Nucleus accumbens (tissue), 56 donors: ENCODE measurements at places on chromosomes 4 and X.

GRCh38 chr4:5707778-5708448 lies 446 bp downstream of the EVC2 start:
- no peak for DNase-seq

DNA sequence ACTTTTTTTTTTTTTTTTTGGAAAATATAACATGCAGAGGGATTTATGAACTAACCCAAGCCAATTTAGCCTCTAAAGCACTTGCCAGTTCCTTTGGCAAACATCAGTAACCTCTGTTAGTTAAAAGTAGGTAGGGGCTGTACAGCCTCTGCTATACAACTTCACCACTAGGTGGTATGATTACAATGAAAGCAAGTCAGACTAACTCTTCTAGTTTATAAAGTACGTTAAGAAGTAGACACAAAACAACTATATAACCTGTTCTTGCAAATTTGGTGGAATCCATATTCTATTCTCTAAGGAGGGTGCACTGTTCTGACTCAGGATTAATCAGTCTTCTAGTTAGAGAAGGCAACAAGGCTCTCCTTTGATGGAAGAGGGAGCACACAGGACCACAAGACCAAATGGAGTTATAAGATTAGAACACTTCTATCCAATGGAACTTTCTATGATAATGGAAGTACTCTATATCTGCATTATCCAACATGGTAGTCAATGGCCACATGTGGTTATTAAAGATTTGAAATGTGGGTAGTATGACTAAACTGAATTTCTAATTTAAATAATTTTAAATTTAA lies 12.8 kb downstream of the AIMP1 start:
- no peak for DNase-seq

- no peak for DNase-seq
These were observed 13.8 kb upstream of the UVSSA start for GRCh38 chr4:1333256-1333655.

- no peak for DNase-seq
These were observed 283.6 kb downstream of the RPA4 start for GRCh38 chrX:97167333-97167732.

DNA sequence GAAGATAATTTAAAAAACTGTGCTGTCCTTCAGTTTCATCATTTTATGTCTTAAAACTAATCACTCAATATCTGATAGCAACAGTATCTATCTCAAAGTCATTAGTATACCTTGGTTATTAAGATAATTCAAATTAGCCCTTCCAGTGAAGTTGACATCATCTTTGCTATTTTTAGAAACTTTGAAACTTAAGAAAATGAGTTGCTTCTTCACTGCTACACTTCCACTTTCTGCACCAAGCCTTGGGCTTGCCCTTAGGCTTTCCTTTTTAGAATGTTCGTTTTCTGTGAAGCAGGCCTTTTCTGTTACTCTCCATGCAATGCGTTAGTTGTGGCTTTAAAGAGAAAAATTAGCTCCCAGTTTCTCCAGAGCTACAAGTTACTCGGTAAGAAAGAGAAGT lies 4.4 kb upstream of the VAMP7 start:
- no peak for DNase-seq

DNA sequence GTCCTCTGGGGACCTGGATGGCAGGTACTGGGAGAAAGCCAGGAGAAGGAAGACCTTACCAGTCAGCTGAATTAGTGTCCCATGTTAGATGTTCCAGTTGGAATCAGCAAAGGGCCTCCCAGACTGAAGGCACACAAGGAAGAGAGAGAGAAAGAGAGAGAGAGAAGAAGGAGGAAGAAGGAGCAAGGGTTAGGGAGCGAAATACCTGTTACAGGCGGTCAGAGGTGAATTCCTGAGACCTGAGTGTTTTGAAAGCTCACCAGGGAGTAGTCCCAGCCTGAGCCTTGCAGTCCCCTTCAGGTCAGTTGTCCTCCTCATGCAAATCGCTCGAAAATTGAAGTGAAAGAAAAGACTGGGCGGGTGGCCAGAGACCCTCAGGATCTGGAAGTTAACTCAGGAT lies 60.3 kb downstream of the USP11 start:
- DNase-seq = no peak

- DNase-seq = no peak
These were observed 28.1 kb downstream of the SLC30A9 start for GRCh38 chr4:42018451-42018850.

DNA sequence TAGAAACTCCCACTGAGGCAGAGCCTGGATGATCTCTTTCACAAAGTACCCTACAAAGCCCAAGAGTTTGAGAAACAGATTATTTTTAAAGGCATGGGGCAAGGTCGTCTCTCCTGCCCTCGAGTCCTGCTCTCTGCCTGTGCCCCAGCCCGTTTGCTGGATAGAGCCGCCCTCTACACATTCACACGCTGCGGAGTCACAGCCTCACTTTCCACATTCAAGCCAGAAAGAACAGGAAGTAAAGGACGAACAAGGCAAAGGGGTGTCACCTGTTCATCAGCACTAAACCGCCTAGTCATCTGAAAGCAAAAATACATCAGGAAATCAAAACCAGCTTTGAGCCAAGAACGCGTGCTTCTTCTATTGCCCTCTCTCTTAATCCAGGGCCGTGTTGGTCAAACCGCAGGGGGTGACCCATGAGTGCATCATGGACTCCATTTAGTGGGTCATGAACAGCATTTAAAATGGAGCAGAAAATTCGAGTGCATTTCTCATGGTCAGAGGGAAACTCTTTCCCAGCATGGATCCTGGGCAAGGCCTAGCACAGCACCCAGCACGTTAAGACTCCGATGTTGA lies 83.4 kb downstream of the PHKA2 start:
- no peak for DNase-seq

DNA sequence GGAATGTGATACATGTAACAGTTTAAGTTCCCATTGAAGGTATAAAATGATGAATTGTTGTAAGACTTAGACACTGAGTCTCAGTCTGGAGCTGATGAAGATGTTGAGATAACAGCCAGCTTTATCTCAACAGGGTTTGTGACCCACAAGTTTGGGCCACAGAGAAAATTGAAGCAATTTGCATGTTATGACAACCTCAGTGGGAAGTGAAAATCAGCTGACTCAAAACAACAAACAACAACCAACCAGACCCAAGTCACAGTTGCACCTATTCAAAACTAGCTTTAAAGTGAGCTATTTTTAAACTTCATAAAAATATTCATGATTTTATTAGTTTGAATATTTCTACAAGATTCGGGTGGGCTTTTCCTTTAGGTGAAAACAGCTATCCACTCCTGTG lies 8.0 kb downstream of the SFRP2 start:
- DNase-seq = no peak

GRCh38 chrX:39445336-39445735 lies 644.1 kb downstream of the MID1IP1 start:
- DNase-seq = no peak

- no peak for DNase-seq
These were observed 170.1 kb upstream of the ATOH1 start for GRCh38 chr4:93658443-93658842.

GRCh38 chr4:151436093-151436518 lies 27.1 kb downstream of the FHIP1A start:
- no peak for DNase-seq

DNA sequence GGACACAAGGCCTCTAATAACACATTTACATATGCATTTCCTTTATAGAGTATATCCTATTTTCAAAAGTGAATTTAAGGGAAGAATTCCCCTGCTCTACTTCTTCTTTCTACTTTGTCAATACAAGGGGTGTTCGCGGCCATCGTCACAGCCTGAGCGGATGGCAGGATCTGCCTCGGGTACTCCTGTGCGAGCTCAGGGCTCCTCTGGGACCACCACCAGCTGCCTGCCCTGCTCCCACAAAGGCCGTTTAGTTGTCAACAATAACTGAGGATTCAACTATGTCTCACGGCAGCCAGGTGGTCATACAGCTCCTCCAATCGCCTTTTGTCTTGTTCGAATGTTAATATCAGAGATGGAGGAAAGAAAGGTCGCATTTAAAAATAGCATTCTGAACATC lies 228.2 kb upstream of the TENM3 start:
- no peak for DNase-seq

- no peak for DNase-seq
These were observed 106.7 kb upstream of the DGKK start for GRCh38 chrX:50577326-50577725.

- DNase-seq = no peak
These were observed 40.9 kb upstream of the EOLA2 start for GRCh38 chrX:149979126-149979644.

DNA sequence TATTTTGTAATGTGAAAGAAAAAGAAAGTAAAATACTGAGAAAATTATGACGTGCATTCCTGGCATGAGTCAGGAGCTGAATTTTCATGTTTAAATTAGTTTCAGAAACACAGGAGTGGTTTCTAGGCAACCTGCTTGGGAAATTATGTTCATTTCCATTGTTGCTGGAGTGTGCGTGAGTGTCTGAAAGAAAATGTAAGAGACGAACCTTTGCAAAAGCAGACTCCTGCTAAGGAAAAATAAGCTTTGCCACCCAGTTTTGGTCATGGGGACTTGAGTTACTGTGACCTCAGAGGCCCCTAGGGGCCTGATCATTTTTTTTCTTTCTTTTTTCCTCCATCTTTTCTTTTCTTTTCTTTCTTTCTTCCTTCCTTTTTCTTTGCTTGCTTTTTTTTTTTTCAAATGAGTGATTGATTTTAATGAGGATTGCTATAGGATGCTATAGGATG lies 18.8 kb upstream of the CHRNA9 start:
- DNase-seq = no peak

DNA sequence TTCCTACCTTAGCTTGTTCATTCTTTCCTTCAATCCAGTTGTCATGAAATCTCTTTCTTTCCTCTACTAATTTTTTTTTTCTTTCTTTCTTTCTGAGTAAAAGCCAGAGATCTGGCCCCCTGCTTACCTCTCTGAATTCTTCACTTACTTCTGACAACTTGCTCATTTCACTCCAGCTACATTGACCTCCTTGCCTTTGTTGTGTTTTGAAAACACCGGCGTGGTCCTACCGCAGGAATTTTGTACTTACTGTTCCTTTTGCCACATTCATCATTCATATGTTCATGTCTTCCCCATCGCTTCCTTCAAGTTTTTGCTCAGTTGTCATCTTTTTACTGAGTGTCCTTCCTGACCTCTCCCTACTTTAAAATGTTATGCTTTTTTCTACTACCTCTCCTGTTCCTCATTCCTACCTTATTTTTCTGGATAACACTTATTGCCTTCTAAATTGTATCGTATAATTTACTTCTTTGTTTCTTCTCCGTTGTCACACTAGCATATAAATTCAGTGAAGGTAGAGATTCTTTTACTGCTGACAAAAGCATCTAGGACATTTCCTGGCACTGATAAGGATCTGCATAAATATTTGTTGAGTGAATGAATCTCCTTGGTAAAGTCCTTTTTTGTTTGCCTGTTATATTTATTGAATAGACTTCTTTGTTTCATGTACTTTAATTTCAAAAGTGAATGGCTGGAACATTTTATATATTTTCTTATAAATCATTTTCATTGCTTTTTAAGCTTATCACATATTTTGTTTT lies 74.4 kb downstream of the NFKB1 start:
- no peak for DNase-seq

DNA sequence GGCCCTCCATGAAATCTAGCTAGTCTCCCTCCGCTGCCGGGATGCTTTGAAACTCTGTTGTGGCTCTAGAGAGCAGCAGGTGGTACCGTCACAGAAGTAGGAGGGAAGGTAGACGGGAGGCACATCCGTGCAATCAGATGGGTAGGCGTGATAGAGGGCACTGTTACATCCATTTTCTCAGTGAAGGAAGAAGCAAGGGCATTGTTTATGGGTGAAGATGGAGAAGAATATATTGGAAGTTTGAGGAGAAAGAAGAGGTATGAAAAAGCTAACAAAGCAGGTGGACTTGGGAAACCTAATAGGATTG lies 1.3 kb downstream of the ANAPC4 start:
- DNase-seq = no peak

- no peak for DNase-seq
These were observed 56.3 kb downstream of the PTCHD1 start for GRCh38 chrX:23390979-23391378.

DNA sequence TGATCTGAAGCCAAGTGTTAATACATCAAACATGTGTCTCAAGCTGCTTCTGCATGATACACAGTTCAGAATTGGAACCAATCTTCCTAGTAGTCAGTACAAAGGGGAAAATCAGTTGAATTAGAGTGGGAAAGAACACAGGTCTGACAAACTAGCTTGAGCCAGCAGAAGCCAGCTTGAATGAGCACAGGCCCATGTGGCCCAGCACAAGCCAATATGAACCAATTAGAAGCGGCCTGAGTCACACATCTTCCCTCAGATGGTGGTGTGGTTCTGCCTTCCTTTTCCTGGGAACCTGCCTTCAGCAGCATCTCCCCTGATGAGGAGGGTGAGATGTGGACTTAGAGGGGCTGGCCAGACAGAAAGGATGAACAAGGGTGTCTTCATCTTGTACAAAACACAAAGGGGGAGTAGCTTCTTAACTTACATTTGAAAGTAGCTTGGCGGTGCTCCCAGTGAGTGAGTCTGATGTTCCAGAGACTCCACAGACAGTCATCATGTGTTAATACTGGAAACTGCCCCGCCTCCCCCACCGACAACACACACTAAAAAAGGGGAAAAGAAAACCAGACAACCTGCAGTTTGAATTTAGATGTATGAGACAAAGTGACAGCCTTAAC lies 72.0 kb downstream of the FRMPD4 start:
- DNase-seq = peak; percentile 1

DNA sequence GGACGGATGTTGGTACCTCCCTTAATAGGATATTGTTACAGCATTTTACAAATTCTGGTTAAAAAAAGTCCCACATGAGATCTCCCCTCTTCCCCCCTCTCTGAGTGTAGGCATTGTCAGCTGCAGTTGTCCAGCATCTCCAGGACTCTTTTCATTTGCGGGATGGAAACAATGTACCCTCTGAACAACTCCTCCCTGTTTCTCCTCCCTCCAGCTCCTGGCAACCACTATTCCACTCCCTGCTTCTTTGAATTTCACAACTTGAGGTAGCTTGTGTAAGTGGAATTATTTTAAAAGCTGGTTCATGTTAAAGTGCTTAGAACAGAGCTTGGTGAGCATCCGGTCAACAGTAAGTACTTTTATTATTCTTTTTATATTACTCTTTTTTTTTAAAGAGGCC lies 69.8 kb downstream of the TBL1X start:
- no peak for DNase-seq
